ENCODE measurements at places on chromosomes 13 and 19. TPM values are rescaled to one million over a fixed set of nuclear protein-coding genes. Genes with fewer than 3 reads are reported as not detected.
A peak's percentile ranks its signal among the peaks of the same experiment; 100 is the strongest.

The RGL3 gene
- 43.6 TPM for total RNA-seq

The TSSK6 gene
- total RNA-seq: 3.6 TPM

The SULT2B1 gene
- total RNA-seq: not detected

The LHB gene
- not detected for total RNA-seq

The FAM216B gene
- not detected for total RNA-seq

The CDC34 gene
- 86.2 TPM for total RNA-seq

DNA sequence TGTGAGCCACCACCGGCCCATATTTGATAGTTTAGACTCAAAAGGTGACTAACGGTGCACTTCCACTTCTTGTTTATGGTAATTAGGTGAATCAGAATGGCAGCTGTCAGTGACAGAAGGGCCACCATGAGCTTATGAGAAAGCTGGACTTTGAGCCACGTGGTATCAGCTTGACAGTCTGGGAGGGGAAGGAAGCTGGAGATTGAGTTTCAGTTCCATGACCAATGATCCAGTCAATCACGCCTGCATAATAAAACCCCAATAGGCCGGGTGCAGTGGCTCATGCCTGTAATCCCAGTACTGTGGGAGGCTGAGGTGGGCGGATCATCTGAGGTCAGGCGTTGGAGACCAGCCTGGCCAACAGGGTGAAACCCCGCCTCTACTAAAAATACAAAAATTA lies 8.2 kb downstream of the EID2B start:
- no peak for DNase-seq

GRCh38 chr13:45341799-45342500 lies 967 bp upstream of the TPT1 start:
- DNase-seq: peak; percentile 58

GRCh38 chr13:43991773-43992201 lies 112.1 kb downstream of the LACC1 start:
- no peak for DNase-seq

DNA sequence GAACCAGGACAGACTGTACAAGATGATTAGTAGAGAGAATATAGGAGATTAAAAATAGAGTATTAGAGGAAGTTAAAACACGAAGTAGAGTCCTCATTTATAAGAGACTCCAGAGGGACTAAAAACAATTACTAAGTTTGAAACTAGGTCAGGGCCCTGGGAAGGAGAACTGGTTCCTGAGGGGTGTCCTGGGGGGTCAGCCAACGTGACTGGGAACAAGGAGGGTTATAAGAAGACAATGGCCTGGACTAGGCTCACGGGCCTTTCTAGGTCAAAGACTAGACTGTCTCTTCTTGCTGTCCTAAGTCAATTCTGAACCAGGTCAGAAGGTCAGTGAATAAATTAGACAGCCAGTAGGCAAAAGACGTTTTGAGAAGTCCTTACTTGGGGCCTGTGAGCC lies 165.3 kb downstream of the IER2 start:
- no peak for DNase-seq

DNA sequence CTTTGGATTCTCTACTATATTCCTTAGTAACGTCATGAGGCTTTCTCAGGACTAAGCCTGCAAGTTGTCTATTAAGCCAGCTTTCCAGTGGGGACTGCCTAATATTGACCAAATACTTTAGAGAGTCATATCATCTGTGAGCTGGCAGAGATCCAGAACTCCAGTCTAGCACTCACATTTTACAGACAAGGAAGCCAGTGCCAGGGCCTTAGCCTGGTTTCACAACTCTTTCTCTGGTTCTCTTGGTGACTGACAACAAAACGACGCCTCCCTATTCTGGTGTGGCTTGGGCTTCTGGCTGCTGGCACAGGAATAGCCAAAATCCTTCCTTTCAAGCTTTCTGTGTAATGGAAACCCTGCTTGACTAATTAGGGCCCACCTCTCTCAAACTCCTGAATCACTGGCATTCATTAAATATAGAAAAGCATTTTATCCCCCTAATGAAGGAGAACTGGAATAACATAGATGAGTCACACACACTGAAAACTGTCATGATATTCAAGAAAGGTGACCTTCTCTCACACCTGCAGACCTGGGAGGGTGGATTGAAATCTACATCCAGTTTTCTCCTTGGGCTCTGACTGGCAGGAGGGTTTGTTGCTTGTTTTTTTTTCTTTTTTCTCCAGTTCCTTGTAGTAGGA lies 75.2 kb upstream of the UBL3 start:
- peak; percentile 90 for DNase-seq

- DNase-seq: no peak
Measured at GRCh38 chr19:54444737-54445136, 4.3 kb upstream of the LENG8 start.

GRCh38 chr13:32645854-32646253 lies 59.6 kb downstream of the PDS5B start:
- DNase-seq: no peak

GRCh38 chr13:35784286-35784951 lies 307.9 kb upstream of the MAB21L1 start:
- no peak for DNase-seq

DNA sequence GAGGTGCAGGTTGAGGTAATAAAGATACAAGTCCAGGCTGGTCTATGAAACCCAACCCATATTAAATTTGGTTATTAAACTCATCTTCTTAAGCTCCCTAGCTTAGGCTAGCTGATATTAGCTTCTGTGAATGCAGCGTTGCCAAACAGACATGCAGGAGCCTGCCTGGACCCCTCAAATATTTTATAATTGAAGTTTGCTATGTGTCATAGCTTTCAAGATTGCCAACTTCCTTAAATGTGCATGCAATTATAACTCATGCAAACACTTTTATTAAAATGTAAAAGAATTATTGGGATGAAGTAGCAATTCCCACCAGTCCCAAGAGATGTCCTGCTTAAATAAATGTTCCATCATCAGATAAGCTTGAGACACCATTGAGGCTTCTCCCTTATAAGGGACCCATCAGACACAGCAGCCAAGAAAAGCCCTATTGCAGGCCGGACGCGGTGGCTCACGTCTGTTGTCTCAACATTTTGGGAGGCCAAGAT lies 51.3 kb downstream of the MBNL2 start:
- DNase-seq: no peak

DNA sequence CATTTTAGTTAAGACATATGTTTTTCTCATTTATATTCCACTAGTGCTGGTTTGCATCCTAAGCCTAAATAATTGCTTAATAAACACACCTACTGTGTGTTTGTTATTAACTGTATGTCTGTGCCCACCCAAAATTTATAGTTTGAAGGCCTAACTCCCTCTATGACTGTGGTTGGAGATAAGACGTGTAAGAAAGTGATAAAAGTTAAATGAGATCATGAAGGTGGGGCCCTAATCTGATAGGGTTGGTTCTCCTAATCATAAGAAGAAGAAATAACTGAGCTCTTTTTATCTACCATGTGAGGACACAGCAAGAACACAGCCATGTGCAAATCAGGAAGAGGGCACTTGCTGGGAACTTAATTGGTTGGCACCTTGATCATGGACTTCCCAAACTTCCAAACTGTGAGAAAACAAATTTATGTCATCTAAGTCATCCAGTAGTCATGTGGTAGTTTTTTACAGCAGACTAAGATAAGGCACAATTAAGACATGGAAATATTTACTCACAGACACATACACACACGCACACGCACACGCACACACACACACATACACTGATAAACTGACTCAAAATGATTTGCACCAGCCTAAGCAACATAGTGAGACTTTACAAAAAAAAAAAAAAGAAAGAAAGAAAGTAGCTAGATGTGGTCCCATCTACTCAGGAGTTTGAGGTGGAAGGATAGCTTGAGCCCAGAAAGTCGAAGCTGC lies 662.1 kb downstream of the PCDH9 start:
- no peak for DNase-seq

- DNase-seq: no peak
Measured at GRCh38 chr19:1379126-1379905, 4.4 kb upstream of the NDUFS7 start.

GRCh38 chr19:56324436-56324835 lies 9.8 kb upstream of the ZSCAN5A start:
- no peak for DNase-seq

GRCh38 chr13:68715651-68716050 lies 1392.0 kb upstream of the ATXN8OS start:
- DNase-seq: no peak

DNA sequence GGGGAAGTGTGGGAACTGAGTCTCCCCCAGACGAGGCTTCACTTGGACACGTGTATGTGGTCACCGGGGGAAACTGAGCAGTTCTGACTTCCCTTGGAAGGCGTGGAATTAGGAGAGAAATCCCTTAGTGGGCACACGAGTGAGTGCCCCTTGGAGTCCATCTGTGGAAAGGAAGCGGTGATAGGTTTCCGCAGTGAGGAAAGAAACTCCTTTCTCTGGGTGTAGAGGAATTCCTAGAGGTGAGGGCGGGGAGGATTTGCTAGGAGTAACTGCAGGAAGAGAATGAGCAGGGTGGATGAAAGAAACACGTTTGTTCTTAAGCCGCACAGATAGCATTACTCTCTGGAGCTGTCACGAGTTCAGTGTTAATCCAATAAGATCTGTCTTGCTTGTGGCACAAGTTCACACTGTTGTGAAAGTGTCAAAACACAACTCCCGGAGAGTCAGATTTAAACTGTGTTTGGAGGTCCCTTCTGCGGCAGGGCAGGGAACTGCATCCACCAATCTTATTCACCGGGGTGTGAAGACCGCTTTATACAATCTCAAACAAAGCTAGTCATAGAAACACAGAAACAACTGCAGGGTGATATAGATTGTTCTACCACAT lies 1.2 kb downstream of the KL start:
- no peak for DNase-seq

GRCh38 chr19:17722655-17723240 lies 3.5 kb downstream of the MAP1S start:
- no peak for DNase-seq

GRCh38 chr13:80082396-80083080 lies 258.4 kb downstream of the SPRY2 start:
- DNase-seq: no peak

Measured in thoracic aorta (tissue), 2 donors.